Stimulated activated CD8-positive, alpha-beta memory T cell treated with anti-CD3 and anti-CD28 coated beads, Interleukin-4, amount 100 ng/mL, for 1 hour (primary cell): ENCODE measurements at places on chromosomes 2 and 18.

DNA sequence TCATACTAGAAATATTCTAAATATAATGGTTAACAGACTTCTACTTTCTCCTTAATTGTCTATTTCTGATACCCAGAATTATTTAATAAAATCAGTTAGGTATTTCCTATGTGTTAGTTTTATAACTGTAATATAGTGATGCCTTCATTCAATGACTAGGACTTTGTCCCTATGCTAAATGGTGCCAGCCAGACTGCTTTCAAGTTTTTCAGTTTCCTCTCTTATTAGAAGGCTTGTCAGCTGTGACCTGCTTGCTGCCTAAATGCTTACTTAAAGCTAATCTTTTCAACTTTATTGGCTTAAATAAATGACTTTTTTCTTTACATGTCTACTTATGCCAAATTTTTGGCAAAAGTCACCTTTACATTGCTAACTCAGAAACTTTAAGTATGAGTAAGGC lies 30.7 kb downstream of the BAZ2B start:
- no peak for DNase-seq

DNA sequence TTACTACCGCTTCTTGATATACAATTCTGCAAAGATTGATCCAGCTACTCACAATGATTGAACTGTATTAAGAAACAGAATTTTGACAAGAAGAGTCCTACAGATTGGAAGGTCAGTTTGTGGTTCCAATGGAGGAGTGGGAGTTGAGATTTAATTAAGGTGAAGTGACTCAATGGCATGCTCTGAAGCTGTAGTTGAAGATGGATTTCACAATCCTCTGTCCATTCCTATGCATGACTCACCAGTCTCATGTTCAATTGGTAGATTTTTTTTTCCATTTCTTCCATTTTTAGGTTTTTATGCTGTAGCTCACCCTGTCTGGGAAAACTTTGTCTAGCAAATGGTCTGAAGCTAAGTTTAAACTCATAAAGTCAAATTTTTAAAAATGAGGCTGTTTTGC lies 83.3 kb downstream of the DPP4 start:
- no peak for DNase-seq

DNA sequence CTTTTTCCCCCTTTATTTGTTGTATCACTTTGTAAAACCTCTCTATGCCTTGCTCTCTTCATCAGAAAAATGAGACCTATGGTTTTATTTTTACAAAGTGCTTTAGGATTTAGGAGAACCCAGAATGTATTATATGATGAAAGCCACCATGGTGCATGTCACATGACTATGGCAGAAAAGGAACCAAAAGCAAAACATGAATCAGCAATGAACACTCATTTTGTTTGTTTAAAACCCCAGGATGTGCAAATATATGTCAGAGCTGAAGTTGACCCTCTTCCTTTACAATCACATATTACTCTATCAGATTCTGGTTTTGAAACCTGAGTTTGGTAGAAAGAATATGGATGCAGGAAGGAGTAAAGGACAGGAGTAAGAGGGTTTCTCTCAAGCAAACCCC lies 70.0 kb downstream of the FIGN start:
- no peak for DNase-seq

DNA sequence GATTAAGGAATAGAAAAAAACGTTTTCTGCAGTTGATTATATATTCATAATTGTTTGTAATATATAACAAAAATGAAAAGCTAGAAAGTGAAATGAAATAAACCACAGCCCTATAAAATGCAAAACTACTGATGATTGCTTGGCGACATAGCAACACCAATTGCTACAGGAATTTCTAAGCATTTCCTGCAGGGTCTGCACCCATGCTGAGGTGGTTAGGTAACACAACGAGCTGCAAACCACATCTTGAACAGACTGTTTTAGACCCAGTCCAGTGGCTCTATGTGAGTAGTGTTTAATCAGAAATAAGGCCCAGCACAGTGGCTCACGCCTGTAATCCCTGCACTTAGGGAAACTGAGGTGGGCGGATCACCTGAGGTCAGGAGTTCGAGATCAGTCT lies 17.2 kb upstream of the UGT1A9 start:
- no peak for DNase-seq

GRCh38 chr2:60742419-60742818 lies 13.6 kb upstream of the PAPOLG start:
- no peak for DNase-seq

DNA sequence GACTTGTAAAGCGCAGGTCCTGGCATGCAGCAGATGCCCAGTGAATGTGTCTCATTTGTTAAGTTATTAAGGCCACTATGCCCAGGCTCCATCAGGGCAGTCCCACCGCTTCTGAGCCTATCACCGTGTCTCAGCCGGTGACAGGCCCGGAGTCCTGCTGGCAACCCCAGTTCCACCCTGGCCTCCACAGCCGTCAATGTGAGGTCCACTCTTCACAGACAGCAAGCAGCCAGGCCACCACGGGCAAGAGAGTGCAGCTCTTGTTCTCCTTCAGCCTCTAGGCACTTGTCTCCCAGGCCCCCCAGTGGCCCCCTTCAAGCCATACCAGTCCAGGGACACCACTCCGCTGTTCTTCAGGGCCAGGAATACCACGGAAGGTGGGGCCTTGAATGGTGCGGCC lies 22.6 kb downstream of the CFAP65 start:
- no peak for DNase-seq

DNA sequence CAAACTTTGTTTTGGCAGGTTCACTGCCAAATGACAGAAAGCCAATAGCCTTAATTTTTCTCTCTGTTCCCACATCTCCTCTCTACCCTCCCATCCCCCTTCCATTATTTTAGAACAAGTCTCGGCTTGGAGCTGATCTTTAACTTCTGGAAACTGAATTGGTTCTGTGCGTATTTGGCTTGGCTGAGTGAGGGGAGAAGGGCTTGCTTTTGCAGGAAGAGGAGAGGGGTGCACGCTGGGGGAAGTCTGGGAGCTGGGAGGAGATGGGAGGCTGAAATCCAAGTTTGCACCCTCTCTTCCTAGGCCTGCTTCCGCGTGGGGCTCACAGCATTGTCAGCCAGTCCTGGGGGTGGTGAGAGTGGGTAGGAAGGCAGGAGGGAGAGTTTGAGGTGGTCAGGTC lies 176.1 kb upstream of the SPRED2 start:
- no peak for DNase-seq

DNA sequence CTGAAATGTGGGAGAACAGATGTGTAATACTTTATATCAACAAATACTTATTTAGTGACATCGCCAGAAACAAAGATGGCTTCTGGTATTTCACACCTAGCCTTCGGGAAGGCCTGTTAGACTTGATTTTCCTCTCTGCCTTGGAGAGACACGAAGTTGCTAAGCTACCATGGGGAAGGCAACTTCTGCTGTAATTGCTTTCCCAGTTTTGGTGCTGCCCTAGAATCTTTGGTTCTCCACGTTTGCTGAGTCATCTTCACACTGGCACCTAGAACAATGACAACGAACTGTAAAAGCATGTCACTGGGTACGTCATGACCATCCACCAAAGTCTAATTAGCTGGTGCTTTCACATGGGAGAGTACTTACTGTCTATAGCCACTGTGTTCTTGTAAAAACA lies 58.7 kb upstream of the ACTR3 start:
- no peak for DNase-seq

GRCh38 chr2:11996618-11997017 lies 250.2 kb downstream of the LPIN1 start:
- no peak for DNase-seq

GRCh38 chr2:96249654-96250053 lies 16.1 kb downstream of the TMEM127 start:
- no peak for DNase-seq

- DNase-seq: no peak
These were observed 55.7 kb downstream of the ARHGEF33 start for GRCh38 chr2:38945372-38945771.

DNA sequence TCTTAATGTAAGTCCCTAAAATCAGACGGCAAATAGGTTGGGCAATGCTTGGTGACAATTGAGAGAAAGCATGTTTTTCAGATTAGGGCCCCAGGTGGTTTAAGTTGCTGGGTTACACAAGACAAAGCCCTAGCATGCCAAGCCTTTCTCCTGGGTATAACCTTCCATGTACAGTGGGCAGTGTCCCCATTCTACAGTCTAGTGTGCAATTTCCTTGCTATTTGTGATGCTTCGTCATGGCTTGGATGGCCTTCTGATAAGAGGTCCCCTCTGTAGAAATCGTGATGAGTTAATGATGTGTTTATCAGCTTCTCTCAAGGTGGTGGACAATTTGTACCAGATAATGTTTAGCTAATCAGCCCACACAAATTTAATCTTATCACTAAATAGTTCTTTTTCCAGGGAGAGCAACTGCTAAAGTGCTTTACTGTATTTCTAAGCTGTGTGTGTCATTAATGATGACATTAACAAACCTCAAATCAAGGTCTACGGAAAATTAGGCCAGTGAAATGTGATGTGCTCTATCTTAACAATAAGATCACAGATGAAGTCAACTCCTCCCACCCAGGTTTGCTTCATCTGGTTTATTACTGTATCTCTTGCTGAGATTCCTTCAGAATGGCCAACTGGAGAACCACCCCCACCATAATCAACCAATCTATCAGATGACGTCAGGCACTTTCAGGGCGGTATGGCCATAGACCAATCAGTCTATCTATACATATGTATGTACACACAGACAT lies 61.7 kb downstream of the PLB1 start:
- no peak for DNase-seq

- DNase-seq: no peak
These were observed 1.6 kb upstream of the RBM45 start for GRCh38 chr2:178110681-178111080.

DNA sequence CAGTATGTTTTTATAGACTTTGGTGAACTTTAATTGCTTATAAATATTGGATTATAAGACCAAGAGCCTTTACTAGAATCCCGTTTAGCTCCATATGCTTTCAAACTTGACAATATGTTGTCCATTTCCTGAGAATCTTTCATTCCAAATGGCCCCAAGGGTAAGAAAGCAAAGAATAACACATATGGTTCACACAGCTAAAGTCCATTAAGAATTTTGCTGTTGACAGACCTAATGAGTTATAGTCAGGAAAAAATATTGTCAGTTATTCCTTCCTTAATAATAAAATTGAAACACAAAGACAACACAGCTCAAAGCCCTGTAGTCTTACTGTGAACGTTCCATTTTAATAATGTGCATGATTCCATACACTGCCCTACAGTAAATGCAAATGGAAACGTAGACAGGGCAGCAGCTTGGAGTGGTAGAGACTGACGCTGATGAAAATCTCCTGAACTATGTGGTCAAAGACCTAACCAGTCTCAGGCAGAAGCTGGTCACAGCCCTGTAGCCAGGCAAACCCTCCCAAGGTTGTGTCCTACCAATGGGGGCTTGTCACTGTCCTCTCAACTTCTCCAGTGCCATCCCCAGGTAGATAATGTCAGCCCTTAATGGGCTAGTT lies 49.0 kb upstream of the ATIC start:
- DNase-seq: no peak

GRCh38 chr2:128154225-128154624 lies 63.2 kb downstream of the UGGT1 start:
- DNase-seq: no peak

DNA sequence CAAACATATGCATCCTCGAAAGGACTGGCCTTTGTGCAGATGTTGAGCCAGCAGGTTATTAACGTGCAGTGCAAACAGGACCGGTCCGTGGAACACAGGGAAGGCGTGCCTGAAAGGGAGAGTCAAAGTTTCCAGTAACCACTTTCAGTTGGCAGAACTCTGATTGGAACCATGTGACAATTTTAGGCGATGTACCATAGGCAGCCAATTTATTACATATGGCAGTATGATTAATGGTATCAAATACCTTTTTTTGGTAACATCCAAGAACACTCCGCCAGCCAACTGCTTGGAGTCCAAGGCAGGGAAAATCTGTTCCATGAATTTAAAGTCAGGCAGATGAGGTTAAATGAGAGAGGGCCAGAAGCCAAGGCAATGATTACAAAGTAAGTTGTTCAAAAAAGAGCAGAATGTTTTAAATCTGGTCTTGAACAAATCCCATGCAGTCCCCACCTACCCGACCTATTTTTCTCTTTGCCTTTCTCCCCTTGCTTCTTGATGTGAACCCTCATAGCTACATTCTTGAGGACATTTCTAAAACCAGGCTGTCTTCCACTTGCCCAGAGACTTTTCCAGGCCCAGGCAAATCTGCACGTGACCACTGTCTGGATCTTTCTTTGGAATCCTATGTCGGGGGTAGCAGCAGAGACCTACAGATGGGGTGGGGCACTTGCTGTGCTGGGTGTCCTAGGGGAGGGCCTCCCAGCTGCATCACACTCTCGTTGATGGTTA lies 351.7 kb downstream of the HRH4 start:
- no peak for DNase-seq

DNA sequence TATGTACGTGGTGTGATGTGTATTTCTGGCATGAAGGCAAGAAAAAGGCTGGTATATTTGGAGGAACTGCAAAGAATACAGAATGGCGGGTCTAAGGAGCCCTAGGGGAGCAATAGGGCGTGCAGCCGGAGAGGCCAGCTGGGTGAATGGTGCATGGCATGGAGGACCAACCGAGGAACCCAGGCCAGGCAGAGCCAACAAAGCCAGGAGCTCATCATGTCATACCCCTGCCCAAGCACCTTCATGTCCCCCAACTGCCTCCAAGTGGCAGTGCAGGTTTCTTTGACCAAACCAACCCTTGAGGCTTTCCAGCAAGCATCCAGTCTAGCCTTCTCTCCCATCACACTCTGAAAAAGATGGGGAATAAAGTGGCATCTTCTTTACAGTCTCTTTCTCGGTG lies 8.9 kb upstream of the KCNK3 start:
- DNase-seq: no peak

DNA sequence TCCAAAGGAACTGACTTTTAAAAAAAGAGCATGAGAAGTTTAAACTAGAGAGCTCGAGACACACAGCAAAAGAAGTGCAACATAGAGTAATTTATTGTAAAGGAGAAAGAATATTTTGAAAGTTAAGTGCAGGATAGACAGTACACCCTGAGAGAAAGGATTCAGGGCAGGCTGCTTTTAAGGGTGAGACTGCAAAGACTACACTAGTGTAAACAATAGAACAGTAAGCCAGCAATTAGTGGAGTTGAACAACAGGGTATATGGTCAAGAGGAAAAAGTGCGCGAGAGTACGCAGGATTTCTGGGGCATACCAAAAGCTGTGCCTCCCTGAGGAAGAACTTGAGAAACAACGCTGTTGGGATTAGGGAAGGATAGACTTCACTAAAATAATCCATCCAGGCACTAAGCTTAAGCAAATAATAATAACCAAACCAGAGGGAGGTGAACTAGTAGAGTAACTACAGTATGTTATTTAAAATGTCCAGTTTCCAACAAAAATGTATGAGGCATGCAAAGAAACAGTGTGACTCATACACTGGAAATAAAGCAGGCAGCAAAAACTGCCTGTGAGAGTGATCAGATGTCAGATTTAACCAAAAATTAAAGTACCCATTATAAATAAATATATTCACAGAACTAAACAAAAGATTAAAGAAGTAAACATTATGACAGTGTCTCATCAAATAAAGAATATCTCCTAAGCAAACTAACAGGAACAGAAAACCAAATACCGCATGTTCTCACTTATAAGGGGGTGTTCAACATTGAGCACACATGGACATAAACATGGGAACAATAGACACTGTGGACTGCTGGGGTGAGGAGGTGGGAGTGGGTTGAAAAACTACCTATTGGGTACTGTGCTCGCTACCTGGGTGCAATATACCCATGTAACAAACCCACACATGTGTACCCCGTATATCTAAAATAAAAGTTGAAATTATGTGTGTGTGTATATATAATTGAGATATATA lies 40.5 kb upstream of the EMILIN2 start:
- no peak for DNase-seq
